ENCODE measurements at places on chromosomes 13 and 19. TPM values are rescaled to one million over a fixed set of nuclear protein-coding genes. Genes with fewer than 3 reads are reported as not detected.

- peak overlapping the region; percentile 83 for H3K27ac ChIP-seq
- DNase-seq, result peak; percentile 96
- peaks cover 19% of the 10 kb centered on the region for H3K4me1 ChIP-seq
- no peaks in the 10 kb centered on the region for H3K27me3 ChIP-seq
Observed at GRCh38 chr19:2327773-2328400, 499 bp downstream of the LSM7 start.

GRCh38 chr13:104473936-104474335 lies 1407.7 kb upstream of the SLC10A2 start:
- H3K4me1 ChIP-seq, result no peaks in the 10 kb centered on the region
- H3K4me3 ChIP-seq, result no peak overlapping the region
- no peaks in the 10 kb centered on the region for H3K36me3 ChIP-seq
- H3K27ac ChIP-seq, result no peak overlapping the region
- no peak for DNase-seq

DNA sequence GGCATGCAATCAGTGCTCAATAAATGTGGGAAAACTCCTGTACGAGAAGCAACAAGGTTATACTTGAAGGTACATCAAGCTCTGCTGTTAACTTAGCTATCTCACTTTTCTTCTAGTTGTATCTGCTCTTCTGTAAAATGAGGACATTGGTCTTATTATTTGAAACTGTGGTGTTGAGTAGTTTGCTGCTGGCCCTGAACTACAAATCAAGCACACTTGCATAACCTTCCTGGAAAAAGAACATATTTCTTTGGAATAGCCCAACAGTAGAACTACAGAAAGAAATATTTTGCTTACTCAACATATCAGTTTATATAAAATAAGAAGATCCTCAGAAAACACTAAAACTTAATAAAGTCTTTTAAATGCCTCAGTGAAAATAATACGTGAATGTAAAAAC lies 203.0 kb downstream of the KCTD12 start:
- peaks cover 2% of the 10 kb centered on the region for H3K4me1 ChIP-seq
- H3K27ac ChIP-seq, result no peak overlapping the region
- no peaks in the 10 kb centered on the region for H3K36me3 ChIP-seq
- no peak overlapping the region for H3K4me3 ChIP-seq

DNA sequence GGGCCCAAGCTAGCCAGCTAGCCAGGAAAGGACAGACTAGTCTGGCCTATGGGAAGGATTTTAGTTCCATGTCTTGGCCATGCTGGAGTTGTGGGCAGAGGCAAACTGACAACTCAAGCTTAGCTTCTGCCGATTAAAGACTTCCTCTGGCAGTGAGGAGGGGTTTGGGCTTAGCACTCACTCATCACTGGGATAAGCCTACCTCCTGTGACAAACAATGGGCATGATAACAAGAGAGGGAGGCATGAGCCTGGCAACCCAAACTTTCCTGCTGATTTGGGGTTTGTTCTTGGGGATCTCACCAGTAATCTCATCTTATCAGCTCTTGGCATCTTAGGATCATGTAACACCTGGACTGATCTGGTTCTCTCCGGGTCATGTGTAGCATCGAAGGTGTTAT lies 83.6 kb downstream of the KL start:
- H3K27me3 ChIP-seq, result no peaks in the 10 kb centered on the region
- no peaks in the 10 kb centered on the region for H3K4me1 ChIP-seq
- no peak overlapping the region for H3K27ac ChIP-seq
- no peak overlapping the region for H3K4me3 ChIP-seq
- no peak for DNase-seq
- peaks cover 18% of the 10 kb centered on the region for H3K36me3 ChIP-seq

- no peaks in the 10 kb centered on the region for H3K4me1 ChIP-seq
- no peak overlapping the region for H3K27ac ChIP-seq
- DNase-seq, result peak; percentile 36
Observed at GRCh38 chr19:33461256-33462111, 60.1 kb downstream of the PEPD start.

DNA sequence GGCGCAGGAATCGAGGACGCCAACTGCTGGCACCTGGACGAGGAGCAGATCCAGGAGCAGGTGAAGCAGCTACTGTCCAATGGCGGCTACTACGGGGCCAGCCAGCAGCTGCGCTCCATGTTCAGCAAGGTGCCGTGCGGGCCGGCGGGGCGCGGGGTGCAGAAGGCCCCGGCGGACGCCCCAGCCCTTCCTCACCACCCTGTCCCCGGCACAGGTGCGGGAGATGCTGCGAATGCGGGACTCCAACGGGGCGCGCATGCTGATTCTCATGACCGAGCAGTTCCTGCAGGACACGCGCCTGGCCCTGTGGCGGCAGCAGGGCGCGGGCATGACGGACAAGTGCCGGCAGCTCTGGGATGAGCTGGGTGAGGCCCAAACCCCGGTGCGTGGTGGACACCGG lies 13.6 kb downstream of the ZSWIM4 start:
- H3K27ac ChIP-seq, result no peak overlapping the region
- DNase-seq, result peak; percentile 55
- H3K4me1 ChIP-seq, result no peaks in the 10 kb centered on the region
- H3K27me3 ChIP-seq, result no peaks in the 10 kb centered on the region
- H3K36me3 ChIP-seq, result peaks cover 49% of the 10 kb centered on the region

- no peaks in the 10 kb centered on the region for H3K27me3 ChIP-seq
- no peaks in the 10 kb centered on the region for H3K36me3 ChIP-seq
- peaks cover 24% of the 10 kb centered on the region for H3K4me1 ChIP-seq
- no peak overlapping the region for H3K4me3 ChIP-seq
- H3K27ac ChIP-seq, result peak overlapping the region; percentile 88
- no peak for DNase-seq
Observed at GRCh38 chr13:37226971-37227370, 121.5 kb upstream of the CSNK1A1L start.

DNA sequence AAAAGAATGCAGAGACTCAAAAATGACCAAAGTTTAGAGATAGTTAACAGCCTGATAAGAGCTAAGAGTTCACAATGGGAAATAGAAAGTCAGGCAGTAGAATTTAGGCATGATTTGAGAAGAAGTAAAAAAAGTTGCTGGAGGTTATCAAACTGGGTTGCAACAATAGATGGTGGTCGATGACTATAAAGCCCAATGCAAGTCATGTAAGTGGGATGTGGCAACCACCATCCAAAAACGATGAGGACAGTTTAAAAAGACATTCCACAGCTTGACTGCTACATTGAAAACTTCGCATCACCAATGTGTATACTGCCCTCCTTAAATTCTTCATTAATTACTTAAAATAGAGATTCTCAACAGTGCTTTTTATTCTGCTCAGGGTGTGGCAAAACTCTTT lies 19.7 kb downstream of the ELF1 start:
- no peaks in the 10 kb centered on the region for H3K36me3 ChIP-seq
- H3K4me3 ChIP-seq, result no peak overlapping the region
- no peak overlapping the region for H3K27ac ChIP-seq
- no peak for DNase-seq
- no peaks in the 10 kb centered on the region for H3K27me3 ChIP-seq

GRCh38 chr13:59562924-59563323 lies 600.8 kb downstream of the DIAPH3 start:
- no peaks in the 10 kb centered on the region for H3K4me1 ChIP-seq
- no peaks in the 10 kb centered on the region for H3K36me3 ChIP-seq
- no peak for DNase-seq

- DNase-seq, result no peak
- no peaks in the 10 kb centered on the region for H3K4me1 ChIP-seq
- no peak overlapping the region for H3K27ac ChIP-seq
- H3K27me3 ChIP-seq, result no peaks in the 10 kb centered on the region
- no peak overlapping the region for H3K4me3 ChIP-seq
Observed at GRCh38 chr19:22814124-22814523, 18.0 kb upstream of the ZNF723 start.

DNA sequence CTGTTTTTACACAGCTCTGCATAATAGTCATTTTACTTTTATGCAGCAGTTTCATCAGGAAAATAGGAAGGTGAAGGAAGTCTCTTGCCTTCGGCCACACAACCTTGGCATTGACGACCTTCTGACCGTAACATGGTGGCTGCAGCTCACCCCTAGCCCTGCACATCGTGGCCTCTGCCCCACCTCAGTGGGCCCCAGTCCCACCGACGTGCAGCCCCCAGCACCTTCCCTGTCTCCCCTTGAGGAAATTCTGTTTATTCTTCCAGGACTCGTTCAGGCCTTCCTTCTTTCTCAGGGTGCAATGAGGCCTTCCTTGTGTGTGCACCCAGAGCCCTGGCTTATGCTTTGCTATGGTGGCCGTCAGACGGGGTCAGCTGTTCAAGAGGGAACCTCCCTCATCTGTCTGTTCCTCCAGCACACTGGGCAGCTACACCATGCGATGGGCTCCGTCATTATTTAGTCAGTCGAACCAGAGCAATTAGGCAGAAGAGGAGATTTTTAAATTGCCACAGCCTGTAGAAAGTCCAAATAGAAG lies 33.3 kb downstream of the TMEM255B start:
- H3K27me3 ChIP-seq, result peaks cover 11% of the 10 kb centered on the region
- H3K4me1 ChIP-seq, result no peaks in the 10 kb centered on the region
- peak; percentile 58 for DNase-seq

DNA sequence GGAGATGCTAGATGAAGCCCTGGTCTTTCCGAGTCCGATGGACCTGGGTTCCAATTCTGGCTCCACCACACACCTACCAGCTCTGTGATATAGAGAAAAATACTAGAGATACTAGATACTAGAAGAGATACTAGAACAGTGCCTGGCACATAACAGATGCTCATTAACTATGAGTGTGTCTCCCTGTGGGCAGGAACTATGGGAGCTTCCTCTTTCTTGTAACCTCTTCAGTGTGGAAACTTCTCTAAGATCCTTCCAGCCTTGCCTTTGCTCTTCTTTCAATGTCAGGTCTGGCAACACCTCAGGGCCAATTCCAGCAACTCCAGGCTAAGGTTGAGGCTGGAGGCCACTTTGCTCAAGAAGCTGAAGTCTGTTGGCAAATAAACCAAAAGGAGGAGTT lies 143.9 kb downstream of the KATNAL1 start:
- H3K4me1 ChIP-seq, result peaks cover 10% of the 10 kb centered on the region
- H3K27ac ChIP-seq, result no peak overlapping the region
- no peak overlapping the region for H3K4me3 ChIP-seq
- H3K36me3 ChIP-seq, result no peaks in the 10 kb centered on the region

GRCh38 chr19:38880882-38881609 lies 3.0 kb upstream of the RINL start:
- DNase-seq, result peak; percentile 42
- H3K4me1 ChIP-seq, result no peaks in the 10 kb centered on the region

- peak overlapping the region; percentile 60 for H3K27ac ChIP-seq
- no peak overlapping the region for H3K4me3 ChIP-seq
- H3K4me1 ChIP-seq, result peaks cover 51% of the 10 kb centered on the region
- no peaks in the 10 kb centered on the region for H3K27me3 ChIP-seq
- DNase-seq, result peak; percentile 15
Observed at GRCh38 chr13:48400850-48401291, 12.0 kb downstream of the LPAR6 start.

- no peaks in the 10 kb centered on the region for H3K27me3 ChIP-seq
- H3K27ac ChIP-seq, result peak overlapping the region; percentile 96
- peak overlapping the region; percentile 94 for H3K4me3 ChIP-seq
- peak; percentile 97 for DNase-seq
- peaks cover 3% of the 10 kb centered on the region for H3K4me1 ChIP-seq
Observed at GRCh38 chr13:23979361-23980159, 82.3 kb upstream of the C1QTNF9B start.

GRCh38 chr19:17113127-17113785 lies 37.7 kb downstream of the MYO9B start:
- peaks cover 33% of the 10 kb centered on the region for H3K36me3 ChIP-seq
- H3K4me3 ChIP-seq, result no peak overlapping the region
- peak; percentile 58 for DNase-seq
- H3K27ac ChIP-seq, result no peak overlapping the region

GRCh38 chr19:52219611-52220010 lies 29.8 kb downstream of the PPP2R1A start:
- no peak for DNase-seq
- H3K27me3 ChIP-seq, result no peaks in the 10 kb centered on the region
- H3K4me3 ChIP-seq, result no peak overlapping the region
- H3K36me3 ChIP-seq, result peaks cover 98% of the 10 kb centered on the region
- no peaks in the 10 kb centered on the region for H3K4me1 ChIP-seq
- H3K27ac ChIP-seq, result no peak overlapping the region

DNA sequence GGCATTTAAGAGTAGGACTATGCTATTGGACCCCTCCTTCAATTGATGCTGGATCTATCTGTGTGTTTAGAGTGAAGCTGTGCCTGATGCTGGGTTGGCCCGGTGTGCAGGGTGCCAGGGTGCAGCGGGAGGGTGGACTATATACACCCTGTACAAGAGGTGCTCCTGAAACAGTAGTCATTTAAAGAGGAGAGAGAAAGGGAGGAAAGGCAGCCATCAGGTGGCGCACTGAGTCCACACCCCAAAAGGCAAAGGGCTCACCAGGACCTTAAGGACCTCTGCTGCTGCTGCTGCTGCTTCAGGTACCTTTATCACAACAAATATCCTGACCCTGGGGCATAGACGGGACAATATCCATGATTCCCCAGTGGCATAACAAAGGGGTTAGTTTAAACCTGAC lies 39.4 kb downstream of the ZNF136 start:
- H3K36me3 ChIP-seq, result no peaks in the 10 kb centered on the region
- no peaks in the 10 kb centered on the region for H3K4me1 ChIP-seq
- no peak overlapping the region for H3K27ac ChIP-seq
- no peak for DNase-seq

DNA sequence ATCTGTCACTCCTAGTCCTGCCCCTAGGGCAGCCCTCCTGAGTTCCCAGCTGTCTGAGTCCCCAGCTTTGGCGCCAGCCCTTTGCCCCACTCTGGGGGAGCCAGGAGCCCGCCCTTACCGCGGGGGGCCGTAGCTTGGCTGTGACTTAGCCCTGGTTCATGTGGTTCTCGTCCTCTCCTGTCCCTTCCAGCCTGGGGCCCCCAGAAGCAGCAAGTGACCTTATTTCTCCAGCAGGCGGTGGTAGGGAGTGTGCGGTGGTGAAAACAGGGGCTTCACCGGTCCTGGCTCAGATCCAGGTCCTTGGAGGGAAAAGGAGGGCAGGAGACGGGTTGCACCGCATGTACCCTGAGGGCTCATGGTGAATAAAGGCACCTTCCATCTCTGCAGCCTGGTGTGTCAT lies 7.9 kb downstream of the GIPC3 start:
- no peak overlapping the region for H3K27ac ChIP-seq
- H3K36me3 ChIP-seq, result no peaks in the 10 kb centered on the region
- H3K27me3 ChIP-seq, result peaks cover 3% of the 10 kb centered on the region
- H3K4me3 ChIP-seq, result no peak overlapping the region
- no peaks in the 10 kb centered on the region for H3K4me1 ChIP-seq
- DNase-seq, result peak; percentile 27

Gene FREM2
- total RNA-seq, result not detected

Gene NRTN
- total RNA-seq, result not detected

Gene ATP4A
- not detected for total RNA-seq

Gene USHBP1
- total RNA-seq, result not detected

Gene C1QTNF9B
- not detected for total RNA-seq

Gene TEX29
- total RNA-seq, result 0.36 TPM

Gene GAPDHS
- total RNA-seq, result not detected

Gene FLT3LG
- total RNA-seq, result 6.5 TPM

Gene SEMA6B
- 0.29 TPM for total RNA-seq
